ENCODE measurements at places on chromosomes 1 and 21. TPM values are rescaled to one million over a fixed set of nuclear protein-coding genes. Genes with fewer than 3 reads are reported as not detected.

Gene FALEC
- total RNA-seq, result 0.33 TPM

Gene PPFIA4
- 32.2 TPM for total RNA-seq

Gene CHD5
- 0.13 TPM for total RNA-seq

Gene INSRR
- under 0.01 TPM for total RNA-seq

Gene GREM2
- 14.7 TPM for total RNA-seq

Gene YIPF1
- 20.7 TPM for total RNA-seq

Gene GNAT2
- total RNA-seq, result 0.33 TPM

Gene FCAMR
- not detected for total RNA-seq

Gene F13B
- total RNA-seq, result not detected

Gene SPATA46
- not detected for total RNA-seq

Gene MYOG
- not detected for total RNA-seq

Gene FCER1G
- not detected for total RNA-seq

Gene THAP3
- total RNA-seq, result 24.6 TPM

Gene IGFN1
- total RNA-seq, result not detected

Gene F5
- under 0.01 TPM for total RNA-seq

Gene CD2
- not detected for total RNA-seq

Gene MARK1
- total RNA-seq, result 1.2 TPM

Gene KCNJ6
- 0.20 TPM for total RNA-seq

Data from smooth muscle cell of the pulmonary artery (primary cell).